Activated naive CD4-positive, alpha-beta T cell treated with anti-CD3 and anti-CD28 coated beads, Interleukin-2, amount 50 U/mL, for 72 hours (primary cell): ENCODE measurements at places on chromosomes 3 and 15. TPM values are rescaled to one million over a fixed set of nuclear protein-coding genes. Genes with fewer than 3 reads are reported as not detected.
A peak's percentile ranks its signal among the peaks of the same experiment; 100 is the strongest.

DNA sequence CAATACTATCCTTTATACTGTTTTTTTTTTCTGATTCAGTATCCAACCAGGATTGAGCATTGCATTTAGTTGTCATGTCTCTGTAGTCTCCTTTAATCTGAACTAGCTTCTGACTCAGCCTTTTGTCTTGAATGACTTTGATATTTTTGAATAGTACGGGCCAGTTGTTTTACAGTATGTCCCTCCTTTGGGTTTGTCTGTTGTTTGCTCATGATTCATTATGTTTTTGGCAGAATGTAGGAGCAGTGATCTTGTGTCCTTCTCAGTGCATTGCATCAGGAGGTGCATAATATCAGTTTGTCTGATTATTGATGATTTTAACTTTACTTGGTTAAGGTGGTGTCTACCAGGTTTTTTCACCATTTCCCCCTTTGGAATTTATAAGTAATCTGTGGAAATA, 20.5 kb downstream of the EXOG start:
- no peak for DNase-seq

DNA sequence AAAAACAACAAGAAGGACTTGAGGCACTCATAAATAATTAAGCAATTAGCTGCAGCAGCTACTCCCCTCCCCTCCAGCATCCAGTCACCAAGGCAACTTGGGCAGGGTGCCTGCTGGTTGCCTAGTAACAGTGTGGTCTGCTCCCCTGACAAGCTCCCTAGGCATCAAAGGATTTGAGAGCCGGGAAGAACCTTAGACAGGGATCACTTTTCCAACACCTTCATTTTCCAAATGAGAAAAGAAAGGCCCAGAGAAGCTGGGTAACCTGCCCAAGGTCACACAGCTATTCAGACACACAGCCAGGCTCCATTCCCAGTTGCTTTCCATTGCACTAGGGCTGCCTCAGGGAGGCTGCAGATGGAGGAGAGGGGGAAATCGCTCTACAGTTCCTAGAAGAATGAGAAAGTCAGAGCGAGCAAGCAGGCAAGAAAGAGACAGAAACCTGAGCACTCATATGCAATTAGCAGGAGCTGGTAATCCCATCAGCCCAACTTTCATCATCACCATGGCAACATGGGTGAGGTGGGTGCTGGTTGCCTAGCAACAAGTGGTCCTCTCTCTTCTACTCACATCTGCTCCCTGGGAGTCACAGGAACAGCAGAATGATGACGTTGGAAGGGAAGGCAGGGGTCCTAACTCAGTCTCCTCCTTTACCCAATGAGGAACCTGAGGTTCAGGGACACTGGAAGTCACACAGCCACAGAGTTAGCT, 3.6 kb upstream of the EIF4E3 start:
- DNase-seq, result no peak

- DNase-seq, result peak; percentile 61
Observed at GRCh38 chr3:12663401-12663935, 449 bp downstream of the RAF1 start.

GRCh38 chr3:143362115-143362991, 242.8 kb downstream of the CHST2 start:
- no peak for DNase-seq

- DNase-seq, result no peak
Observed at GRCh38 chr3:170734735-170735065, 135.3 kb downstream of the RPL22L1 start.

DNA sequence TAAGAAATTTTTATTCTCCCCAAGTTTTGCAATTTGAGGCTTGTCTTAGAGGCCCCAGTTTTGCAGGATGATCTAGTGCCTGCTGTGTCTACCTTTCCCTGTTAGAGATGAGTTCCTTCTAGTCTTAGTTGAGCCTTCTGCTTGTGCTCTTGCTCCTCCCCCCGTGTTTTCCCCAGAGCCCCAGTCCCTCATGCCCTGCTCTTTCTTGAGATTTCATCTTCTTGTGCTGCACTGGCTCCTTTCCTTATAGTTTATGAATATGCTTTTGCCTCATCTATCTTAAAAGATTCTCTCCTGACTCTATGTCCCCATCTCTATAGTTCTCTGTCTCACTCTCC, 4.7 kb downstream of the GAP43 start:
- DNase-seq, result no peak

- DNase-seq, result no peak
Observed at GRCh38 chr3:46286947-46287565, 44.8 kb downstream of the CCR3 start.

DNA sequence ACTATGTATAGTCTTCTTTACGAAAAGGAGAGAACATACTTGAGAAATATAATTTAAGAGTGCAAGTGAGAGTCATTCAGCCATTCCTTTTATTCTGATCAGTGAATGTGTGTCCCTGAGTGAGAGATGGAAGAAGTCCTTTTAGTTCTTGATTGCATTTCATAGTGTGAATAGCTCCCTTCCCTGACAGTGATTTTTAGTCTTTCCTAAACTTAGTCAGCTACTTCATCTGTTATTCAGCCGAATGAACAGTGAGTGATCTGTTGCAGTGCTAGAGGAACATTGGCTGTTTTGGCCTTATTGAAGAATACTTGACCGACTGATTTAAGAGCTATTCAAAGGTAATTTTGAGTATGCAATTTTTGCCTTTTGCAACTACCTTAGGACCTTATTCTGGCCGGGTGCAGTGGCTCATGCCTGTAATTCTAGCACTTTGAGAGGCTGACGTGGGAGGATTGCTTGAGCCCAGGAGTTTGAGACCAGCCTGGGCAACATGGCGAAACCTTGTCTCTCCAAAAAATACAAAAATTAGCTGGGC, 45.5 kb downstream of the UBE2E2 start:
- no peak for DNase-seq

DNA sequence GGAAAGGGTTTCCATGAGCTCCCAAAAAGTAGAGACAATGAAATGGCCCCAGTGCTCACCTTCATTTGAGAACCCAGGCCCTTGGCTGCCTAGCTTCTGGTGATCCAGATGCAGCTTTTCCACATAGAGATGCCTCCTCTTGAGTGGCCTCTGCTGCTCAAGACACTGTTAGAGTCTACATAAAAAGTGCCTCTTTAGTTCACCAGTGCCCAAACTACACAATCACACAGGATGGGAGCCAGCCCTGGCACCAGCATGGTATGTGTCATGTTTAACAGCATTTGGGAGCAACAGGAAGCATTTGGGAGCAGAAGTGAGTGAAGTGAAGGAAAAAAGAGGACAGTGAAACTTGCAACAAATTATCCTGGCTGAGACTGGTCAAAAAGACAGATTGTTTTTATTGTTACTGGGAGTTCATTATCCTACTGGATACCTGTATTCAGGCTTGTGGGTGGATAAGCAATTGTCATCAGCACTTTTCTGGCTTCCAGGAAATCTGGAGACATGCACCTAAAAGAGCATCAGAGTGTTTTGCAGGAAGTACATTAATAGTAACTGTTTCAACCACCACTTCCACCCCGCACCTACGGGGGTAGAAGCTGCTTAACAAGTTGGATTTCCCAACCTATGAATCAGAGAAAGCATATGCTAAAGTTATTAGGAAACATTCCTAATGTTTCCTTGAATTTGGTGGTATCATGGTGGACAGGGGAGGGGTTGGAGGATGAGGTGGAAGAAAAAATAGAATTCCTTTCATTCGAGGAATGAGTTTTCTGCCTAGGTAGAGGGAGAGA, 416.2 kb downstream of the IGSF11 start:
- no peak for DNase-seq

DNA sequence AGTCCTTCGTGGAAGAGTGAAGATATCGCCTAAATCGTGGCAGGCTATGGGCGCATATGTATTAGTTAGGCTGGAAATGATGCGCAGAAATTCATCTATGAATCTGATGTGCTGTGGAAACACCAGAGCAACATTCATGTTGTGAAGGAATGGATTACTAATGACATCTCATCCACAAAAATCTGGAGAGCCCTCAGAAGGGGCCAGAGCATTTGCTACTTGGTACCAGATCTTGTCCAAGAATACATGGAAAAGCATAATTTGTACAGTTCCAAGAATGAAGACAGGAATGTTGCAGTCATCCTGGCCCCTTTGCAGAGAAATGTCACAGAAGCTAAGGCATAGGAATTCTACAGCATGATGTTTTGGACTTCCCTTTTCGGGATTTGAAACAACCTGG, 38.4 kb upstream of the FOXB1 start:
- DNase-seq, result no peak

DNA sequence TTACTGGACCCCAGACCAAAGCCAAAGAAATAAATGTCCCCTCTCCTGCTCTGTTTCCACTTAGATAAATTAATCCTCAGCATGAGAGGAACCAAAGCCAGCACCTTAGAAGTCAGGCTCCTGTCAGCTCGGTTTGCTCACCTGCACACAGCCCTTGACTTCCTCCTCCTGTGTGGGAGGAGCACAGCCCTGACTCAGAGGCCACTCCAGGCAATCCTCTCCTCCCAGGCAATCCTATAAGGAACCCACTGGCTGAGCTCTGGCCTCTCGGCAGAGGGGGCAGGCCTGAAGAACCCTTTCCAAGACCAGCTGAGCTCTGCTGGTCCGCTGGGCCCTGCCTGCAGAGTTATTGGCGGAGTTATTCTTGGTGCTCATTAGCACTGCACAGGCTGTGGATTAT, 30.8 kb downstream of the LIPC start:
- no peak for DNase-seq

GRCh38 chr3:146468234-146468633, 1.1 kb downstream of the PLSCR2 start:
- no peak for DNase-seq

DNA sequence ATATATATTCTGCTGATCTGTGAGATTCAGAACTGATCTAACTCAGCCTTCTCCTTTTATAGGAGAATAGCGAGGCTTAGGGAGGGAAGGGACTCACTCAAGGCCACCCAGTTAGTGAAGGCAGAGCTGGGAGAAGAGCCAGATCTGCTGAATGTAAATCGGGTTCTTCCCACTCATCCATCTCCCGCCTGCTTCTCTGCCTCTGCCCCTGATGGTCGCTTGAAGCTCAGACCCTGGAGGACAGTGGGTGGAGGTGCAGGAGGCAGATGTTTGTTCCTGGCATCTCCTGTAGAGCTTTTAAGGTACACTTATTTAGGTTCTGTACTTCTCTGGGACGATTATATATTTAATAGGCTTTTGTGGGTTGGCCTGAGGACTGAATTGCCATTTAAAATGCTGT, 4.3 kb downstream of the PDIA5 start:
- DNase-seq, result no peak

GRCh38 chr3:16067837-16068471, 106.5 kb upstream of the GALNT15 start:
- DNase-seq, result no peak

DNA sequence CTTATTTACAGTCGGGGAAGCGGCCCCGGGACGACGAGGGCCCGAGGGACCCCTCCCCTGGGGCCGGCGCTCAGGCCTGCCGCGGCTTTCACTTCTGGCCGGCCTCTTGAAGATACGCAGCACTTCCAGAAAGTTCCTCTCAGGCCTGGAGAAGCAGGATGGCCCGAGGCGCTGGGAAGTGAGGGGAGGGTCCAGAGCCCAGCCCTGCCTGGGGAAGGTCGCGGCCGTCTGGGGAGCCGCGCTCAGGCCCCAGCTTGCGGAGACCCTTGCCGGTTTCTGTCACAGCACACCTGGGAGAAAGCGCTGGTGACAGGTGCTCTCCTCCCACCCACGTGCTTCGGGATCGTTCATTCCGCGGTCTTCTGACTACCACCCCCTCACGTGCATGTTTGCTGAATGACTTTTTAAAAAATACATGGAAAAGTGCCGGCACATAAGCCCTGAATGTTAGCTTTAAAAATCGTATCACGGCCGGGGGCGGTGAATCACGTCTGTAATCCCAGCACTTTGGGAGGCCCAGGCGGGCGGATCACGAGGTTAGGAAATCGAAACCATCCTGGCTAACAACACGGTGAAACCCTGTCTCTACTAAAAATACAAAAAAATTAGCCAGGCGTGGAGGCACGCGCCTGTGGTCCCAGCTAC, 727 bp upstream of the TM2D3 start:
- DNase-seq, result no peak

DNA sequence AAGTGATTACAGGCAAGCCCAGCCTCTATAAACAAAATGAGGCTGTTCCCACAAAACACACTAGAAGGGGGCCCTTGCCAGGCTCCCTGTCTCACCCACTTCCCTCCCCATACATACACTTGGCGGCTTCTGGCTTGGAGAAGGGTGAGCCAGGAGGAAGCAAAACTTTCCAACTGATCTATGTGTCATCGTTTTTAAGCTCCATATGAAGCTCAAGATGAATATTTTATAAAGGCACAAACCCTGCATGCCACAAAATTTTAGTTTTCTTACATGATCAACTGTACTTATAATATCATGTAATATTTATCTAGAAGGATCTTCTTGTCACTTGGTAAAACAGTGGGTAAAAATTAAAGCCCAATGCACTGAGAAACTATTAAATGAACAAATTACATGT, 80.8 kb upstream of the TJP1 start:
- no peak for DNase-seq

DNA sequence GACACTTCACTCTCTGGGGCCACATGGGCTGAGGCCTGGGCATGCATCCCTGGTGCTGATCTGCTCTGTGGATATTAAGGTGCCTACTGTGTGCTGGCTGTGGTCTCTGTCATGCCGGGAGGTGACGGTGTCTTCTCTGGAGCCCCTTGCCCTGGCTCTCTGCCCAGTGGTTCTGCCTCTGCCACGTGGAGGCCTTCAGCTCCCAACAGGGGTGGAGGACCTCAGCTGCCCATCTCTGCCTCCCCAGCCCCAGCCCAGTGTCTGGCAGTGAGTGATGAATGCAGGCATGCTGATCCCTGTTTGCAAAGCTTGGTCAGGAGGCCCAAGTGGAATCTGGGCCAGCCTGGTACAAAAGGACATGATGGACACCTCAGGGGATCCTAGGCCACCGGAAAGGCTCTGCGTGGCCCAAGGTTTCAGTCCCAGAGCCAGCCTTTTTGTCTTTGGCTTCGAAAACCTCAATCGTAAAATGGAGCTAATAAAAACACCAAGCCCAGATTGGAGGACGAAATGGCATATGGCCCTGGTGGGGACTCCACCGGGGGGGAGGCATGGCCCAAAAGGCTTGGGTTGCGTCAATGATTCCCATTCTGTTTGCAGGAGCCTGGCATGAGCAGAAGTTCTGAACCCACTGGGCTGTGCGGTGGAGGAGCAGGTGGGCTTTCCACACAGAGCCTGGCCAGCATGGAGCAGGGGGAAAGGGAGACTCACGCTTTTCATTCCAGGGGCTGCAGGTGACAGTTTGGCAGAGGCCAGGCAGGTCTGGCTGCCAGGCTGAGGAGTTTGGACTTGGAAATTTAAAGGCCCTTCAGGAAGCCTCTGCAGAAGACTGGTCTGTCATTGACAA, 54.7 kb upstream of the KLF13 start:
- no peak for DNase-seq

The FBN1 gene
- total RNA-seq, result 0.52 TPM

The GRK7 gene
- total RNA-seq, result not detected

The RTP3 gene
- not detected for total RNA-seq

The SH2D7 gene
- total RNA-seq, result not detected

The DOCK3 gene
- total RNA-seq, result 4.8 TPM

The GOLGA8S gene
- 0.23 TPM for total RNA-seq

The TGM4 gene
- total RNA-seq, result not detected

The TRH gene
- not detected for total RNA-seq

The ITGB5 gene
- 1.5 TPM for total RNA-seq

The CRYBG3 gene
- 10.6 TPM for total RNA-seq

The IL17RB gene
- 0.18 TPM for total RNA-seq

The CHRNB4 gene
- not detected for total RNA-seq

The AMIGO3 gene
- total RNA-seq, result not detected

The ZNF662 gene
- 1.7 TPM for total RNA-seq
